ENCODE measurements at places on chromosomes 7 and 10. TPM values are rescaled to one million over a fixed set of nuclear protein-coding genes. Genes with fewer than 3 reads are reported as not detected.

UCN3 gene
- total RNA-seq = not detected

CCNY gene
- total RNA-seq = 42.3 TPM

PDZD7 gene
- 2.9 TPM for total RNA-seq

SPDYE2B gene
- total RNA-seq = not detected

TAC1 gene
- total RNA-seq = not detected

IGF2BP3 gene
- total RNA-seq = 0.42 TPM

PRPS1L1 gene
- not detected for total RNA-seq

ZNF727 gene
- total RNA-seq = not detected

DNA sequence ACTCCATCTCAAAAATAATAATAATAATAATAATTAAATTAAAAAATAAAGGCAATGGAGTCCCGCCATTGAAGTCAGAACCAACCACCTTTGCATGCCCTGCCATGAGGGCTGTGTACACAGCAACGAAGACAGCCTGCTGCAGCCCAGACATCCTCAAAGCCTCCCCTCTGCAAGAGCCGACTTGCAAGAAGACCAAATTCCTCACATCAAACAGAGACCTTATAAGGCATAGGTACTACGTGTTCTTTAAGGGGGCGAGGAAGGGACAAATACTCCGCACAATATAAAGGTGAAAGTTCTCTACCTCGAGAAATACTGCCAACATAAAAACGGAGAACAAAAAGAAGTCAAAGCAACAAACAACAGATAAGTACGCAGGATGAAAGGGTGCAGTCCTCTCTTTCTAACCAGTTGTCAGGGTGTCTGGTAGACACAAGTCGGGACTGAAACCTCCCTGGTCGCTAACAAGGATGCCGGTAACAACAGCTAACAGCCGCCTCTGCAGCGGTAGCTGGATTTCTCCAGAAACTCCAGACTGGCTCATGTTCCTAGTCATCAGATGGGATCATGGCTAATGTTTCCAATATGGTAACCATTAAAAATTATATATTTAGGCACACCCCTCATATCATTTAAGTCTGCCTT, 23.6 kb downstream of the FGFR2 start:
- ATAC-seq = no peak

DNA sequence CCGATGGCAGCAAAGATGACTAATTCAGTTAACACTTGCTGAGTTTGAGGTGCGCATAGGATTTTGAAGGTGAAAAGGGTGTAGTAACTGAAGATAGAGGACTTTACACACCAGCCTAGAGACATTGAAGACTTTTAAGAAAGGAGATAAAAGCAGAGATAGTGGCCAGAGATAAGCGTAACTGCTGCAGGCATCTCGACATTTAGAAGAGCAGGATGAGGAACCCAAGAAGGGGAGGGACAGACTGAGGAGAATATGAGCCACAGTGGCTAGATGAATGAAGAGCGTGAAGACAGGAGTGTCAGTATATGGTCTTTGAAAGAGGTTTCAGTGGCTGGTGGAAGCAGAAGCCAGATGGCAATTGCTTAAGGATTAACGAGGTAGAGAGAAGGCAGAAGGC, 71.6 kb downstream of the CELF2 start:
- ATAC-seq = no peak

- ATAC-seq = no peak
Observed at GRCh38 chr10:125871338-125871737, 9.8 kb downstream of the DHX32 start.

- ATAC-seq = no peak
Observed at GRCh38 chr10:43194266-43194665, 56.0 kb downstream of the CSGALNACT2 start.

DNA sequence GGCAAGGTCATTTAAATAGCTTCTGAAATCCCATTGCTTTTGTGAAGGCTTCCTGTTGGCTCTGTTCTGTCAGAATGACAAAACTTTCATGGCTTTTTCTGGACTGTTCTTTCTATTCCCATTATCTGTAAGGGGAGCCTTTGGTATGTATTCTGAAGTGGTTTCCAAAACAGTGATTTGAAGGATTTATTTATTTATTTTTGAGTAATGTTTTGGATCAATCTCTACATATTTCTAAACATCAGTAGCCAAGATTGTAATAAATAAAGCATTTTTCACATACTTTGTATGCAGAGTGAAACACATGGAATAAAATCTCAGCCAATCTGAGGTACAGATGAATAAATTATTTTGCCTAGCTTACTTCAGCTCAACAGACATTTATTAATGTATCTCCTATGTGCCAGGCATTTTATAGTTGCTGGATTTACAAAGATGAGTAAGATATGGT, 121.1 kb downstream of the BBS9 start:
- no peak for ATAC-seq

GRCh38 chr7:30070052-30070451, 41.8 kb downstream of the PLEKHA8 start:
- ATAC-seq = no peak

- ATAC-seq = no peak
Observed at GRCh38 chr7:12391922-12392615, 11.6 kb downstream of the VWDE start.

DNA sequence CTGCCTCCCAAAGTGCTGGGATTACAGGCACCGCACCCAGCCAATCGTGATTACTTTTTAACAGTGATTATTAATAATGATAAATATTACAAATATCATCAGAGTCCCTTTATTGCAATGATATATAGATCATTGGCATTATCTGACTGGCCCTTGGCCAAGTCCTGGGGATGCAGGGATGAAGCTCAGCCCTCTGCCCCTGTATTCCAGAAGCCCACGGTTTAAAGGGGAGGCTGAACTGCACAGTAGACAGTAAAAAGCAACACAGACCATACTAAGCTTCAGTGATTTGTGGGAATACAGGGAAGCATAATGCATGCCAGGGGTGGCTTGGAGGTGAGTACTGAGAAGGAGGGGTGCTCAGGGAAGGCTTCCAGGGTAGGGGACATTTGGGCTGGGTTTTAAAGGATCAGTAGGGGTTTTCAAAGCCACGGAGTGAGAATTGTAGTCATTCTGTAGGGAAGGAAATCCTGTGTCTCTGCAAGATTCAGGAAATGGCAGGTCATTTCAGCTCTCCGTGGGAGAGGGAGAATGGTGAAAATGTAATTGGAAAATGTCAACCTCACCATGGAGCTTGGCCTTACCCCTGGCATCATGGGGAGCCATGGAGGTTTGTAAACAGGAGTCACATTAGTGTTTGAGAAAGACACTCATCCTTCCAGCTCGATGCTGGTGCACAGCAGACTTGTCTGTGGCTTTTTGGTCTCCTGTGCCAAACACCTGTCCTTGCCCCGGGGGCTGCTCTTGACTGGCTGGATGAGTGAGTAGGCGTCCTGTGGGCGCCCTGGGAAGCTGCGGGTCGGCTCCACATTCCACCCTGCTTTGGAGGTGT, 8.8 kb downstream of the ADAMTS14 start:
- ATAC-seq = no peak

GRCh38 chr7:139620676-139621344, 97.3 kb downstream of the CLEC2L start:
- ATAC-seq = peak; percentile 76

DNA sequence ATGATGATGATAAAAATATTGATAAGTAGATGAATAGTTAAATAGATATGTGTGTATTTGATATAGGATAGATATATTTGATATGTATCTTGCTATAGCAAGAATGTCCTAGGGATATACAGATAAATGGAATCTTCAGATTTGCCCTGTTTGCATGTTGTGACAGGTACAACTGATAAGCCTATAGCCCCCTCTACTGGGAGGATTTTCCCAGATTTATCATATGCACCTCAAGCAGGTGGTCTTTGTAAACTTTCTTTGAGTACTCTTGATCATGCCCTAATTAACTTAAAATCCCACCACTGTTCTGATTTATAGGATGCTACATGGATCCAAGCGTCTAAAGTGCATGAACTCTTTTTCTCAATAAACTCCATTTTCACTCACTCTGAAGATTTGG, 1050.7 kb downstream of the SORCS3 start:
- no peak for ATAC-seq

GRCh38 chr7:72503644-72504043, 91.5 kb upstream of the CALN1 start:
- no peak for ATAC-seq

DNA sequence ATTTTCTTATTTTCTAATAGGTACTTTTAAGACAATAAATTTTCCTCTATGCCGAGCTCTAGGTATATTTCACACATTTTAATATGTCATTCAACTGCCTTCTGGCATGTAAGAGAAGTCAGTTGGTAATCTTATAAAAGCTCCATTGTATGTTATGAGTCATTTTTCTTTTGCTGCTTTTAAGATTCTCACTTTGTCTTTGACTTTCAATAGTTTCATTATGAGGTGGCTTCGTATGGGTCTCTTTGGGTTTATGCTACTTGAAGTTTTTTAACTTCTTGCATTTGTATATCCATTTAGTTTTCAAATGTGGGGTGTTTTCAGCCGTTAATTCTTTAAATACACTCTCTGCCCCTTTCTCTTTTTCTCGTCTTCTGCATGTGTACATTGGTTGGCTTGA, 80.5 kb downstream of the ABCA13 start:
- ATAC-seq = peak; percentile 74

GRCh38 chr7:38306914-38307313, 33.5 kb upstream of the TARP start:
- peak; percentile 55 for ATAC-seq

- no peak for ATAC-seq
Observed at GRCh38 chr7:121753944-121754343, 119.0 kb upstream of the PTPRZ1 start.

DNA sequence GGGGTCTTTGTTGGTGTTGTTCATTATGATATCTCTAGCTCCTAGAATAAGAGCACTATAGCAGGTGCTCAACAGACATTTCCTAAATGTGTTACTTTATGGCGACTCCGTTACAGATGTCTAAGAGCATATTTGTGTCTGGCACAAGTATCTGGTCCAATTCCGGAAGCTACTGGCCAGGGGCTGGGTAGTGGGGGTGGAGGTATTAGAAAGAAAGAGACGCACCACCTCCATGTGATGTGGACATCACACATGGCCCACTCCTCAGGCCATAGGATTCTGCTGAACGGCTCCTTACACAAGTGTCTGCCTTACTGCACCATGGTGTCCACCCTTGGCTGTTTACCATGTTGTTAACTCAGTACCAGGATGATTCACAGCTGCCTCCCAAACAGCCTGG, 296.8 kb upstream of the MKI67 start:
- ATAC-seq = no peak

DNA sequence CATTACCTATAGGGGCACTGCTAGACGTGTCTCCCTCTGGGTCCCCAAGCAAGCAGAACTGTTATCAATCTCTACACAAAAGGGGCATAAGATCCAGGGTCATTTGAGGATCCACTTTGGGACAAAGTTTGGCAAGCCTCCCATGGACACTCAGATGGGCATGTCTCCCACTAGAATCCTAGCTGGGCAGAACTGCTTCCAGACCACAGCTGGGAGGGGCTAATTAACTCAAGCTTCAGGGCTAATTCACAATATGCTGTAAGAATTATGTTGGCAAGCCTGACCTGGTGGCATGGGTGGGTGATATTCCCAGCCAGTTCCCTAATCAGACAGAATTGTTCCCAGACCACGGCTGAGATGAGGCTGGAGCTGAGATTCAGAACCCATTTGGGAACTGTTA, 738.4 kb upstream of the FZD8 start:
- ATAC-seq = no peak

- no peak for ATAC-seq
Observed at GRCh38 chr7:126605056-126605455, 647.7 kb downstream of the GRM8 start.

GRCh38 chr7:74498996-74499834, 45.5 kb downstream of the GTF2IRD1 start:
- no peak for ATAC-seq

DNA sequence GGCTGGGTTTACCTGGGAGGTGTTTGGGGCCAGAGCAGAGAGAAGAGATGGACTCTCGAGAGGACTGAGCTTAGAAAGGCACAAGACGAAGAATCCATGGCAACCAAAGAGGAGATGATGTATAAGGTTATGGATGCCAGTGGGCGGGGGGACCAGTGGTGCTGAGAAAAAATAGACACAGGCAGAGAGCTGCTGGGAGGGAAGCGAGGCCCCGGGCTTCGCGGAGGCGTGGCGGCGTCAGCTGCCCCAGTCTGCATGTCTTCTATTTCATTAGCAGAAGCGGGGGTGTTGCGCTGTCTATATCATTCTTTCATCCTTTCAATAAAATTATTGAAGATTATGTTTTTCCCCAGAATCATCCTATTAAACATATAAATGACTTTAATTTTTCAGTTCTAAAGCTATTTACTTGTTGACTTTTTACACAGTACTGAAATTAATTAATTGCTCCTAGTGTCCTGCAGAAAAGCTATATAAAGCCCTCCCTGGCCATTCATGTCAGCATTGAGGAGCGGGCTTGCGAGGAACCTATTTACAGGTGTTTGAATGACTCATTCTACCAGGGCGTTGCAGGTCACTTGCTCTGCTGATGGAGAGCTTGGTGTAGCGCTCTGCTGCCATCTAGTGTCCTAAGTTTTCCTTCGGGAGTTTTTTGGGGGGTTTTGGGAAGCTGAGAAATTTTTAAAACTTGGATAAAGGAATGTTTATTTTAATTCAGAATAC, 42.9 kb upstream of the BHLHA15 start:
- ATAC-seq = peak; percentile 86

GRCh38 chr10:128087884-128088709, 38.1 kb downstream of the MKI67 start:
- peak; percentile 36 for ATAC-seq

- ATAC-seq = no peak
Observed at GRCh38 chr7:129184981-129185670, 3.3 kb upstream of the SMO start.

GRCh38 chr7:25894002-25894901, 257.7 kb upstream of the NFE2L3 start:
- ATAC-seq = no peak

DNA sequence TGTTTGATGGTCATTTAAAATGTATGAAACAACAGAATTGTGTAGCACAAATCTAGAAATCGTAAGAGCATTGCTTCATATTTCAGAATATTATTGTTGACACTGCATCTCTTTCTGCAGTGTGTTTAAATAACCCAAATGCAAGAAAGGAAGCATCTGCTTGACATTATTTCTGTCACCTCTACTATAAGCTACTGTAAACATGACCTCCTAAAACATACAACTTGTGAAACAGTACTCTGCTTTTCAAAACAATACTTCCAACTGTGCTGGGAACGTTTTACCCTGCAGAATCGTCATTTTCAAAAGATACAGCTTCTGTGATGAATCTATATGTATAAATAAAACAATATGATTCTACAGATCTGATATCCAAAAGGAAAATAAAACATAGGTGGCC, 82.0 kb downstream of the RNF133 start:
- no peak for ATAC-seq

GRCh38 chr10:93841961-93842360, 51.8 kb upstream of the SLC35G1 start:
- no peak for ATAC-seq

- no peak for ATAC-seq
Observed at GRCh38 chr10:128091636-128092210, 34.5 kb downstream of the MKI67 start.

DNA sequence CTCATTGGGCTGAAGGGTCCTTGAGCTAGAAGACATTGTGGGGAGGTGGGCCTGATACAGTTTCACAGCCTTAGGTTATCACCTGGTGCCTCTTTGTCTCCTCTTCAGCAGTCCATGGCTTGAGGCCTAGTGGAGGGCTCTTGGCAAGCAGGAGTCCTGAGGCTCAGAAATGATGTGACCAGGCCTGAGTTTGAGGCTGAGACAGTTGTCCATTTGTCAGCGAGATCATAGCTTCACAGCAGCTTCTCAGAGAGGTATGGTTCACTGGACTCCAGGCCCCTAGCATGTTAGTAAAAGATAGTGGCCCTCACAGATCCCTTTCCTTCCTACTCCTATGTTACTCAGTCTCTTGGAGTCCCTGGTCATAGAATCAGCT, 19.1 kb downstream of the SUFU start:
- no peak for ATAC-seq

GRCh38 chr7:73978661-73979563, 49.1 kb upstream of the ELN start:
- ATAC-seq = no peak
